Activated CD4-positive, CD25-positive, alpha-beta regulatory T cell treated with anti-CD3 and anti-CD28 coated beads, Interleukin-2, amount 50 U/mL, for 72 hours (primary cell): ENCODE measurements at places on chromosomes 1 and 21.

DNA sequence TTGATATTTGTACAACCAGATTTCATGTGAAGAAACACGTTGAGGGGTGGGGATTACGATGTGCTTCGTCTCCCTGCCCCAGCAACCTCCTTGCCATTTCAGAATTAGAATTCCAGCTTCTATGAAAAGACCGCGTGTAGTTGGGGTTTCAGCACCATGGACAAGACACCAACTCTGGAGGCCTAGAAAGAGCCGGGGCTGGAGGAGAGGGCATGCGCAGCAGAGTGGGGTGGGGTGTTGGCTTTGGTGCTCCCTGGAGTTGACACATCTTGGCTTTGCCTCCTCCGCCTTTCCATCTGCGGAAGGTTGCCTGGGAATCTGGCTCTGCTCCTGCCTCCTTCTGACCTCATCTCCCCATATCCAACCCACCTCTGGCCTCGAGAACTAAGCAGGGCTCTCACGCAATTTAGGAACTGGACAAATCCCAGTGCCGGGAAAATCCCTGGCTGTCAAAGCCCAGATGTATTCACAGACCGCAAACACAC lies 11.8 kb downstream of the HTR6 start:
- no peak for DNase-seq

DNA sequence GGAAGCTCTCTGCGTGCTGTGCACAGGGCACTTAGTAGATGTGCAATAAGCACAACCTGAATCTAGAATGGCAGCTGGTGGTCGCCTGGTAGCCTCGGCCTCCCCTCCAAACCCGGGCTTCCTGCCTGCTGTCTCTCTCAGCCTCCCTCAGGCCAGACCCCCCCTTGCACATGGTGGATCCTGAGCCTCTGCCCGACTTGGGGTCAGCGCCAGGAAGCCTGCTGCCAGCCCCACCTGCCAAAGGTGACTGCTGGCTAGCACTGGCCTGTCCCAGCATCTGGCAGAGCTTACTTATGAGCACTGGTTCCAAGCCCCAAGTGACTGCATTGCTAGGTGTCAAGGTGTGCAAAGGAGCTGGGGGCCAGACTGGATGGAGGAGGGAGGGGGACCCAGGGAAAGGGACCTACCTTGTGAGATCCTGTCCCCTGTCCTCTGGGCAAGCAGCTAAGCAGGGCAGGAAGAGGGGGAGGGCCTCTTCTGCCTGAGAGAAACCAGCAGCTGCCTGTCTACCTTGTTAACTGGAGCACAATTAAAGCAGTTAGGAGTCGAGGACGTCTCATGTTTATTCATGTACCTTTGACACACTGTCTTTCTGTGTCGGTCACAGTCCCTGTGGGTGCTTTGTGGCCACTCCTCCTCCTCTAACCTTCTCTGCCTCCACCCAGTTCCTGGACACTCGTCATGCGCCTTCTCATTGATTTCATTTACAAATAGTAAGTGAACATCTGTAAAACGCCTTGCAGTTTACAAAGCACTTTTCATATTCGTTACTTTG lies 100.9 kb downstream of the DDX20 start:
- no peak for DNase-seq

GRCh38 chr1:224675590-224675989 lies 59.5 kb downstream of the CNIH3 start:
- no peak for DNase-seq

DNA sequence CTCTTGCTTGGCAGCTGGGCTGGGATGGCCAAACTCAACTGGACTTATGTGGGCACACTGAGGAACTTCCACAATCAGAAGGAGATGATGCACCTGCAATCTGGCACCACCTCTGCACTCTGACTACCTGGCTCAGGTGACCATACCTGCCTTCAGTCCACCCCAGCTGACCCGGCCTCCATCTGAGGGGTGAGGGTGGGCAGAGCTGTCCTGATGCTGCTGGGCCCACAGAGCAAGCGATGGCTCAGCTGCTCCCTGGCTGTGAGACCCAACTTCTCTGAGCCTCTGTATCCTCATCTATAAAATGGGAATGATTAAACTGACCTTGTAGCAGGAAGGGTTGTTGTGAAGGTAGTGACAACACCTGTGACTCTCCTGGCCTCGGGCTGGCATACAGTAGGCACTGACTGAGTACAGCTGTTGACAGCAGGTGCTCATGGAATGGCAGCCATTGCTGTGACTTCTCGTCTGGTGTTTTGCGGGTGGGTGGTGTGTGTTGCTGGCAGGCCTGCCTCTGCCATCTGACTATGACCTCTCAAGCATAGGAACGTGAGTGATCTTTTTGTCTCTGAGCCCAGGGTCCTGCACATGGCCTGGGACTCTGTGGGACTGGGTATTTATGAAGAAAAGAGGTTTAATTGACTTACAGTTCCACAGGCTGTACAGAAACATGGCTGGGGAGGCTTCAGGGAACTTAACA lies 438.5 kb downstream of the PTPRU start:
- DNase-seq, result no peak

- no peak for DNase-seq
Observed at GRCh38 chr1:39827201-39827600, 38.5 kb upstream of the BMP8B start.

DNA sequence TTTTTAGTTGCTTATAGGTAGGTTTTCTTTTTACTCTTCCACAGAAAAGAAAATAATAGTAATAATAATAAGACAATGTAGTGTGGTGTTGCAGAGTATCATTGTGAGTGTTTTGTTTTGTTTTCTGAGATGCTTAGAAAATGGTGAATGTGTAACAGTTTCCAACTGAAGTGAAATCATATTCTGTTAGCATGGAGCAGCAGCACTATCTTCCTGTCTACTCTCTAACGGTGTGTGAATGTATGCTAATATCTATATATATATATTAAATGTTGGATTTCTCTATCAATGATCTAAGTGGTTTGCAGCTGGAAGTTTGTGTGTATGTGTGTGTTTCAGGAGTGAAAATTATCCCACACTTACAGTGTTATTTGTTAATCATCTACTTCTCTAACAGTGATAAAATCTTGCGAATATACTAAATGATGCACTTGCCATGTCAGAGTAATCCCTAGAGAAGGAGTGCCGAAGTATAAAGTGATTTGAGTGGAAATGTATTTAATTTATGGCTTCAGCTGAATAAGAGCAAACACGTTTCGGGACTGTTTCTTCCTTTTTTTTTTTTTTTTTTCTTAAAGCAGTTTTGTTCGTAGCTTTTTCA lies 377 bp downstream of the SAMD13 start:
- DNase-seq, result no peak

- DNase-seq, result no peak
Observed at GRCh38 chr1:68347415-68347814, 102.3 kb downstream of the RPE65 start.

DNA sequence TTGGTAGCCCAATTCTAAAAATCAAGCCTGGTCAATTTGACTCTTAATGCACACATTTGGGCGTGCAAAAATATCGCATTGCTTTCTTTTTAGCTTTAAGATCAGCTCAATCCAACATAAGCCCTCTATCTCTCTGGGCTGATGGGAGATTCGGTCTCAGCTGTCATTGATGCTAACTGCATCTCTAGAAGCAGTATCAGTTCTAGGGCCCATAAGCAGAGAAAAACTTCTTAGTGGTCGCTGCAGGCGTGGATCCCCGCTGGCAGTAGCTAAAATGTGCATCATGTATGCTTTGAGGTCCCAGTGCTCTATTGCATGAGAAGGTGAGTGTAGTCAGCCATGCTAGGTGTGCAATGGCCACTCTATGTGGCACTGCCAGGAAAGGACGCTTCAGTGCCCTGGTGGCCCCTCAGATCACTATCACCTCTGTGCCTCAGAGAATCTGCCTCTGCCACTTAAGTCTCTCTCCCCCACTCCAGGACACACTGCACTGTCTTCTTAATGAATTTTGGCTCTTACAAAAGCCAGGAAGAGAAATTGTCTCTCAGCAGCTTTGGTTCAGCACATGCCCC lies 79.7 kb upstream of the GADD45A start:
- no peak for DNase-seq

DNA sequence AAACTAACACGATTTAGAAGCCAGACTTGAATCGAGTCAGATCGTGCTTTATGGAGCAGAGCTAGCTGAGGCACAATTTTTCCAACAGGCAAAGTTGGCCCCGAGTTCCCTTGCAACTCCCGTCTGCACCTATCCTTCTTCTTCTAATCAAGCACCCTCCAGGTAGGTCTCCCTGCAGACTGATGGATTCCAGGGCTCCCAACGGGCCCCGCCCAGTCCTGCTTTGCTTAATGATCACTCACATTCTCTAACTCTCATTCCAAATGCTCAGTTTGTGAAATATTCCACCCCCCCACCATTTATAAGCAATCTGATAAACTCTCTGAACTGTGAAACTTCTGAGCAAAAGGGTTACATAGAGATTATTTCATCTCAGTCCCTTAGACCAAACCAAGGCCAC lies 119.6 kb downstream of the SLC30A10 start:
- no peak for DNase-seq

DNA sequence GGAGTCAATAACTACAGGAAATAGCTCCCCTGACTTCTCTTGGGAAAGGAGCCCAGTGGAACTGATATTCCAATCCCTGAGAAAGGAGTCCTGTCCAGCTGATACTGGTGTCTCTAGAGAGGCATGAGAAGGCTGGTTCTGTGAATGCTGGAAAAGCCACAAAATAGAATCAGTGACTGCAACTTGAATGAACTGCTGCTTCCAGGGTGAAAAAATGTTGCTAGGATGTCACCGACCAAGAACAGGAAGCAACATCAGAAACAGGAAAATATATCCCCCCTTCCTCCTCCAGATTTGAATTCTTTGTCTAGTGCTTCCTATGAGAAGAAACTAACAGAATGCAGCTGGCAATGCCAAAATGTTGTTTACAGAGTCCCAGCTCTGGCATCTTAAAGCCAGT lies 269.3 kb upstream of the LYPLAL1 start:
- DNase-seq, result no peak

DNA sequence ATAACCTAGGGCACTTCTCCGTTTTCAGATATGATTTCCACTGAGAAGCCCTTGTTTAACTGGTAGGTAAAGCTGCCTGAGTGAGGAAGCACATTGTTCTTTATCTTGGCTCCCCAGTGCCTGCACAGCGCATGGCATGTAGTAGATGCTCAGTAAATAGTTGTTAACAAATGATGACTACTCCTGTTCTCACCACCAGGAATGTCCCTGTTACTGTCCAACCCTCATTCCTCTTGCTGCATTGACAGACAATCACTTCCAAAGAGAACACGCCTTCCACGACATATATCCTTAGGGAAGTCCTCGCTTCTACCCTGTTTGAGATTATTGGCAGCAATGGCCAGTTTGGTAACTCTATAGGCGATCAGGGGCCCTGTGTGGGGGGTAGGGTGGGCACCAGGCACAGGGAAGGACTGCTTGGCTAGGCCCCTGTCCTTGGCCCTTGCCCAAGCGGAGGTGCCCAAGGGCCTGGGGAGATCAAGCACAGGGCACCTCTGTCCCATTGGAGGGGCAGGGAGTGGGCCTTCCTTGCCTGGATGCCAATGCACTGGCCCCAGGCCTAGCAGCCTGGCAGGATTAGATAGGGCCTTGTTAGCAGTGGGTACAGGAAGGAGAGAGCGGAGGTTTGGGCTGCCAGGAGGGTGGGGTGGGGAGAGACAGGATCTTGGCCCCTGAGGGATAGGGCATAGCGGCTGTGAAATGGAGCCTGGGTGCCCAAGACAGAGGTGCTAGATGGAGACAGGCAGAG lies 10.2 kb downstream of the NES start:
- no peak for DNase-seq

GRCh38 chr1:101929343-101929742 lies 67.4 kb downstream of the OLFM3 start:
- DNase-seq, result no peak

GRCh38 chr1:50917138-50918137 lies 42.6 kb downstream of the FAF1 start:
- DNase-seq, result no peak

- DNase-seq, result no peak
Observed at GRCh38 chr1:162541619-162542141, 19.8 kb upstream of the UAP1 start.
